ENCODE measurements at places on chromosomes 5 and 9.

DNA sequence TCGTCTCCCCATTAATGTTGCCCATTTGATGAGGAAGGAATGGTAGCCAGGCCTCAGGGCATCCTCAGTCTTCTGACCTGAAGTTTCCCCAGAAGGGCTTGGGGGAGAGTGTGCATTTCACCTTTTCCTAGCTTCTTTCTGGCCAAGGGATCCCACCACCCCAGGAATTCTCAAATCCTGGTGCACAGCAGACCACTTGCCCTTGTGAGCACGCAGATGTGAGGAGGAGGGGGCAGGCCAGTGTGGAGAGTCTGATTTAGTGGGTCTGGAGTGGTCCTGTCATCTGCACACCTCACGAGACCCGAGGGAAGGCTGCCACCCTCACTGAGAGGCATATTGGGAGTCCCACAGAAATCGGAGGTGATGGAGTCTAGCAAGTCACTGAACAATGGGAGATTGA lies 64.3 kb downstream of the CXXC5 start:
- no peak for DNase-seq

- DNase-seq = no peak
Observed at GRCh38 chr9:120873512-120873911, 3.5 kb downstream of the PHF19 start.

GRCh38 chr5:175717837-175718236 lies 60.0 kb downstream of the HRH2 start:
- DNase-seq = no peak

- DNase-seq = no peak
Observed at GRCh38 chr5:135079760-135080159, 45.7 kb upstream of the PITX1 start.

DNA sequence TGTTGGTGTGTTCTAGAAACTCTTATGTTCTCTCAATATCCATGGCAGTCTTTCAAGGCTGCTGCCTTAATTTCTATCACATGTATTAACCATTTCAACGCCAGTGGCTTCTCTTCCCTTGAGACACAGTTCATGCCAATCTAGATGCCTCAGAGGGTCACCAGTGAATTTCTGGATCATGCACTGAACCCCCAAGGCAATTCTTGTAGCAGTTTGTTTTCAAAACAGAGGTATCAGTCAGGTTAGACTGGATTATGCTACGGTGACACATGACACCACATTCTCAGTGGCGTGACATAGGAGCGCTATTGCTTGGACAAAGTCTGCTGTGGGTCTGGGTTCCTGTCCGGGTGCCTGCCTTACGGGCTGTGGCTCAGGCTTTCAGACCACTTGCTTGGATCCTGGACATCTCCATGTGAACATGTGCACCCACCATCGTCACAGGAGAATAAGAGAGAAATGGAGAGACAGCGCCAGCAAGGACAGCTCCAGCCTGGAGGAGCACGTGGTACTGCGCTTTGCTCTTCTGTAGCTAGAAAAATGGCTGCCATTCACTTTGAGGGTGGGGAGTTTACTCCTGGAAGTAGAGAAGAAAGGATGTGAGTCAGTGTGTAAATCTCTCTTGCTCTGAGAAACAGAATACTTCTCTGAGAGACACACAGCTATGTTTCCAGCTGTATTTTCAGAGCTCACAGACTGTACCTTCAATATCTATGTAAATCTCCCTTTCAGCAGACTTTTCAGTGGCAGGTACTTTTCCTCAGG lies 329.3 kb upstream of the ADCY2 start:
- no peak for DNase-seq

DNA sequence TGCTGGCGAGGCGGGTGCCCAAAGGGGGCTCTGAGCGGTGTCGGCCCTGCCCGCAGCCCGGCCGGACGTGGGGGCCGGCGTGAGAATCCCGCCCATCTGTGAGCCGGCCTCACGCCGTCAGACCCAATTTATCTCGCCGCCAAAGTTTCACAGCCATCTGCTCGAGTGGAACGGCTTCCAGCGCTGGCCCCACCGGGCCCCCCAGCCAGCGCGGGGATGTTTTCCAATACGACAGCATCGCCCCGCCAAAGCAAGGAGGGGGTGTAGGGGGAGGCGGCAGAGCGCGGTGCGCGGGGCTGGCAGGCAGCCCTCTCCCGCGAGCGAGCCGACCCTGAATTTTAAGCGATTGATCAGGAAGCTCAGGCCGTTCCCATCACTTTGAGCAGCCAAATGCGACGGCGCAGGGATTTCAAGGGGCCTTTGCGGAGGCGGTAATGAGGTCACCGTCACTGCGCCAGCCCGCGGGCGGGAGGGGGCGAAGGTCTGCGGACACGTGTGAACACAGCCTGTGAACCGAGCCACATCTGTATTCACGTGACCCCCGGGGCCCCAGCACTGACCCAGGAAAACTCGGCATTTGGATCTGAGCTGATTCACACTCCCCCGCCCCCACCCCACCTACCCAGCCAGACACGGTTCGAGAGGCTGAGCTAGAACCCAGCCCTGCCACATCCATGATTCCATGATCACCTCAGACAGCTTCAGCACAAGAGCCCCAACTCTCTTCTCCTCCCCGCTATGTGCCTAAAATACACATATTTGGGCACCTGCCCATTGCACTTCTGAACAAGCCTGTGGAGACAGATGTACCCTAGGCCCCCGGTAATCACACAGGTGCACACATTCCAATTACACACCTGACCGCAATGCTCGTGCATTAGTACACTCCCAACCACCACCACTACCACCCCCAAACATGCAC lies 47.8 kb upstream of the PSD2 start:
- peak; percentile 57 for DNase-seq

- DNase-seq = no peak
Observed at GRCh38 chr5:10505517-10506095, 58.3 kb upstream of the ANKRD33B start.

GRCh38 chr5:119383008-119383407 lies 27.2 kb downstream of the TNFAIP8 start:
- no peak for DNase-seq

- DNase-seq = no peak
Observed at GRCh38 chr9:114263853-114264510, 58.9 kb upstream of the ORM1 start.

- DNase-seq = no peak
Observed at GRCh38 chr9:83342006-83342405, 196.2 kb downstream of the FRMD3 start.

- no peak for DNase-seq
Observed at GRCh38 chr5:57986761-57987341, 473.0 kb downstream of the PLK2 start.

DNA sequence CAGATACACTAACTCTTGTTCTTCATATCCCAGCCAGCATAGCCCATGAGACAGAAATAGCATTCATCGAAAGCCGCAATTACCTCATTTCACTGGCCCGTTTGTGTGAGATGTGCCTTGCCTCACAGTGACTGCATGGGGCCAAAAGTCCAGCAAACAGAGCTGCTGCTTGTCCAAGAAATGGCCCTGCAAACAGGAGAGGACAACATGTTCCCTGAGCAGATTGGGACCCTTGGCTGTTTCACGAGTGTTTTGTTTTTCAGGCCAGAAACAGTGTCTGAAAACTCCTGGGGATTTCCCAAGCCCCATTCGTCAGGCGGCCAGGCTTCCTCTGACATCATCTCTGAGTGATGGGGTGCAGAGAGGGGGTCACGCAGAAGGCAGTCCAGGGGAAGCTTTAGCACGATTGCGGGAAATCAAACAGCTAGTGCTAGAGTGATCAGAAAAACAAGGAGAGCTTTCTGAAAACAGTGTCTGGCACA lies 503.6 kb upstream of the PAPPA start:
- no peak for DNase-seq

DNA sequence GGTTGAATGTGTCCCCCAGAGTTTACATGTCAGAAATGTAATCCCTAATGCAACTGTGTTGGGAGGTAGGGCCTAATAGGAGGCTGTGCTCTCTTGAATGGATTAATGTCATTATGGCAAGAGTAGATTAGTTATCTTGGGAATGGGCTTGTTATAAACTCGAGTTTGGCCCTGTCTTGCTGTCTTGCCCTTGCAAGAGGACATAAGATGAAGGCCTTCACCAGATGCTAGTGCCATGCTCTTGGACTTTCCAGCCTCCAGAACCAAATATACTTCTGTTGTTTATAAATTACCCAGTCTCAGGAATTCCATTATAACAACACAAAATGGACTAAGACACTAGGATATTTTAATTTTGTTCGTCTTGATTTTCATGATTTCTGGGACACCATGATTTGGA lies 5.4 kb downstream of the PIK3R1 start:
- no peak for DNase-seq

GRCh38 chr5:80408484-80409366 lies 861 bp downstream of the ZFYVE16 start:
- peak; percentile 24 for DNase-seq

DNA sequence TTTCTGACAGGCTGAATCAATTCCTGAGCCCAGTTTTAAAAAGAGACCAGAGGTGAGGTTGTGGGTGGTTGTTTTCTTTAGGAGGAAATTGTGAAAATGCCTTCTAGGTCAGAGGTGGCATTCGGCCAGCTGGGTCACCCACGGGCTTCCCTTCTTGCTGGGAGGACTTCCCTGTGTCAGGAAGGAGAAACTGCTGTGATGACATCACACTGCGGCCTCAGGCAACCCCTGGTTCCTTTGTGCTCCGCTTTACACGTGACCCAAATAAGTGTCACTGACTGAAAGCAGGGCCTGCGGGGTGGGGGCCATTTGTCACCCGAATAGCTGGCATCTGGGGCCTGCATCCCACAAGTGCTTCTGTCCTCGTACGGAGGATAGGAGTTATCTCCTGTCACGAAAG lies 39.7 kb downstream of the FABP6 start:
- DNase-seq = no peak

GRCh38 chr5:132687995-132688394 lies 14.2 kb downstream of the IL4 start:
- no peak for DNase-seq

GRCh38 chr9:119195521-119195920 lies 173.7 kb downstream of the BRINP1 start:
- DNase-seq = no peak

Data from stimulated activated CD8-positive, alpha-beta memory T cell treated with anti-CD3 and anti-CD28 coated beads, Interleukin-2, amount 100 ng/mL, for 48 hours (primary cell).